ENCODE measurements at places on chromosomes 2 and 18.

GRCh38 chr2:129252781-129253460 is 726.5 kb upstream of the RAB6C start:
- DNase-seq = no peak

DNA sequence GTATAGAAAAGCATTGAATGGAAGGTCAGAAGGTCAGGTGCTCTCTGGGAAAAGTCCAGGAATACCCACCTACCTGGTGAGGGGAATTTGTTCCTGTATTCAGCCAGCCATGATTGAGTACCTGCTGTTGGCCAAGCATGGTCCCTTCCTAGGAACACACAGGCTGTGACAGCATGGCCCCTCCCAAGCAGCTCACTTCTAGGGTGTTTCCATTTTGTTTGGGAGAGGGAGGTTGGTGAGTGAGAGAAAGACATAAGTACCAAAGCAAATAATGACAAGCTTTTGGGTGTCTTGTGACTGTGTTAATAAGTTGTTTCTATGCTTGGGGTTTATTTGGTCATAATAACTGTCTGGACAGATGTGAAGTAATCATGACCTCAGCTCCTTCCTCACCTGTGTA is 46.3 kb downstream of the CABLES1 start:
- DNase-seq = no peak

- DNase-seq = peak; percentile 87
Observed at GRCh38 chr2:65320042-65320725, 92.6 kb downstream of the ACTR2 start.

GRCh38 chr18:80253871-80254492 is 6.7 kb upstream of the PARD6G start:
- no peak for DNase-seq

All from kidney capillary endothelial cell (primary cell).